Cortex of kidney (tissue), 1 donor: ENCODE measurements at places on chromosomes 3 and 15.

DNA sequence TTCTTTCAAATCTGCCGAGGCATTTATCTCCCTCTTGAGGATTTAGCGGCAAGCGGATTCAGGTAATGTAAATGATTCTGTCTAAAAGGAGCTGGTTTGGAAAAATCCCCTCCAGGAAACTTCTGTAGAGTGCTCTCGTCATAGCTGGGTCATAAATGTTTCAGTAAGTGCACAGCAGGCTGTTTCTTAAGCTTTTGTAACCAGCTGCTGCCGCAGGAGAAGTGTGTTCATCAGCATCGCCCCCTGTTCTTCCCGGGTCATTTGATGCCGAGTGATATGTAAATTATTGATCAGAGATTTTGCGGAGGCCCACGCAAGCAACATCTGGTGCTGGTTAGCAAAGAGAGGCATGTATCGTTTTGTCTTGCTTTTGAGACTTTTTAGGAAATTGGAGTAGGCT, 53.1 kb downstream of the DNASE1L3 start:
- DNase-seq, result no peak

DNA sequence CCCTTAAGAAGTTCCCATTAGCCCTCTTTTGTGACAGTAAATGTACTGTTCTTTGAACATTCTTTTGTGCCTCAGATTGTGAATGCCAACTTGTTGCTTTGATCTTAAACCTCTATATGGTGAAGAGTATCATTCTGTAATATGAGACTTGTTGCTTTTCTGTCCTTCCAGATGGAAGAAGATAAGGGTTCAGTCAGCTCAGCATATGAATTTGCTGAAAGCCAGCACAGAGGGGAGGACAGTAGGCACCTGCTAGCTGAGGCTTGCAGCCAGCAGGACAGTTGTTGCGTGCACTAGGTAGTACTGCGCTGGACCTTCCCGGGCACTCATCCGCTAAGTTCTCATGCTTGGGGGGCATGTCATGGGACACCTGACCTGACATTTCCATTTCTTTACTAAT, 74.7 kb downstream of the DCUN1D1 start:
- no peak for DNase-seq

- no peak for DNase-seq
Observed at GRCh38 chr15:60717008-60717407, 238.1 kb upstream of the ICE2 start.

- DNase-seq, result no peak
Observed at GRCh38 chr15:78046796-78047341, 30.6 kb downstream of the TBC1D2B start.

- no peak for DNase-seq
Observed at GRCh38 chr15:59918994-59919951, 84.8 kb upstream of the FOXB1 start.
